ENCODE measurements at places on chromosomes 12 and 14.

DNA sequence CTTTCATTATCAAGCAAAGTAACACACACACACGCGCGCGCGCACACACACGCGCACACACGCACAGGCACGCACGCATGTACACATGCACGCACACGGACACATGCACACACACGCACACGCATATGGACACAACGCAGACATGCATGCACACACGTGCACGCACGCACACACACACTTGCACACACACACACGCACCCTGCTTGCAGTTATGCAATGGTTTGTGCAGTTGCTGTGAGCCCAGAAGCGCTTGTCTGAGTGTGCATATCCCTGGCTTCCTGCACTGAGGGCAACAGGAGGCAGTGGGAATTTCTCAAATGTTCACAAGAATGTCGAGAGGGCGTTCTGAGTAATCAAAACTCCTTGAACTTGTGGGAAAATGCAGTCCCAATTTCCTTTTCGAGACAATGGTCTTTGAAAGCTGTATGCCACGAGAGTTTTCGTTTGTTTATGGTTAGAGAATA is 41.6 kb downstream of the NFKBIA start:
- no peak for DNase-seq

- peak; percentile 60 for DNase-seq
These were observed 1.8 kb downstream of the SPSB2 start for GRCh38 chr12:6871052-6871957.

DNA sequence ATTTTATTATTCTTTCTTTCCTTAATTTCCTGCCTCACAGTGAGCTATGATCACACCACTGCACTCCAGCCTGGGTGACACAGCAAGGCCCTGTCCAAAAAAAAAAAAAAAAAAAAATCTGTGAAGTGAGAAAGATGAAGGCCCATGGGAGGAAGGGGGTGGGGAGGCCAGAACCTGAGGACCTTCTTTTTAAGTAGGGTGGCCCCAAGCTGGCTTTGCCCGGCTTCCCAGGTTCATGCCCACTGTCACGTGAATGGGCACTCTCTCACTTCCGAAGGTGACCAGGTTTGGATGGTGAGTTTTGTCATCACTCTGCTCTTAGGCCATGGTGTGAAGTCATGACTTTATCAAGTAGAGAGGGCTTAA is 82.3 kb downstream of the TNFAIP2 start:
- DNase-seq = no peak

DNA sequence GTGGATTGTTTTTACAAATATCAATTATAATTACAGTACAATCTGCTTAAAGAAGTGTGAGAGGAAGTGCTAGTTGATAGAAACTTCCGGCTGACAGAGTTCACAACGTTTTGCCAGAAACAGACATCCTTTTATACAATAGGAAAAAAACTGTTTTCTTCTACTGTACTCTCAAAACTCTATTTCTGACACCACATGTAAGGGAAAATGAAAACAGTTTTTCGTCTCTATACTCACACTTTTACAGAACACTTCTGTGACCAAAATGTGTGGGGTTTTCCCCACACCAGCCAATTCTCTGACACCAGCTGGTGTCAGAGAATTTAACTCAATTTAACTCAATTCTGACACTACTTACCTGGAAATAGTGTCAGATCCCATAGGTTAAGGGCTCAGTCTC is 24.2 kb upstream of the HIF1A start:
- no peak for DNase-seq

DNA sequence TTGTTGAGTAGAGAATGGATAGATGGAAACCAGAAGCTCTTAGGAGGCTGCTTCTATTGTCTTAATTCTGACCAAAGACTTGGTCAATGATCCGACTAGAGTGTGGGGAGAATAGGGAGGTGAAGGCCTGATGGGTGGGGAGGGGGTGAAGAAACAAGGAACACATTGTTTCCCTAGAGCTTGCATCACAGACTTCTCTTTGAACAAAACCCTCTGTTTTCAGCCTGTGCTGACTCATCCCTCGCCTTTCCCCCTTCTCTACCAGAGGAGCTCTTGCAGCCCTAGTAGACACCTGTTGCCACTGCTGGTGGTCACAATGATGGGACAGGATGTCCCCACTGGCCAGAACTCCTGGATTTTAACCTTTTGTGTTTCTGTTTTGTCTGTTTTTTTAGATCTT is 46.8 kb upstream of the CISTR start:
- DNase-seq = no peak

- DNase-seq = no peak
These were observed 414.5 kb downstream of the PCNX1 start for GRCh38 chr14:71321574-71322315.

DNA sequence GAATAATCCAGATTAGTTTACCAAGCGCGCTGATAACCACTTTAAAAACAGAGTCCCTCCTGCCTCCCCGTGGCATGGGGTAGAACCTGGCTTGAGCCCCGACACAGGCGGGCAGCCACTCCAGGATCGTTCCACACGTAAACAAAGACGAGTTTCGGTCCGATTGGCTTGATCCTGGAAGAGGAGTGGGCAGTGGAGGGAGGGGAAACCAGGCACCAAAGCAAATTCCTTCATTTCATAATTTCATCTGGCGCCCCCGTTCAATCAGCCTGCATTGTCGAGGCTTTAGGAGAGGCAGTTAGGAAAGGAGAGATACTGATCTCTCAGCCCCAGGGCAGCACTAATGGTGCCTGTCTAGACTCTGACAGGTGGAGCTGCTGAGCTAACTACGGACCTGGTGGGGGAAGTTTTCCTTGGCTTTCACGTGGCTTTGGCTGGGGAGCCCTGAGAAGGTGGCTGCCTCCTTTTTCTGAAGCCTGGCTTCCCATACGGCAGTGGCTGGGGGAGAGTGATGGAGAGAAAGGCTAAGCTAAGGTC is 751 bp upstream of the GPRC5A start:
- no peak for DNase-seq

- no peak for DNase-seq
These were observed at the start of gene RNASE1 for GRCh38 chr14:20802341-20803084. TSS of gene RNASE1 (minus strand) at chr14:20802844. CDS start at chr14:20802068, 776 bp downstream.

DNA sequence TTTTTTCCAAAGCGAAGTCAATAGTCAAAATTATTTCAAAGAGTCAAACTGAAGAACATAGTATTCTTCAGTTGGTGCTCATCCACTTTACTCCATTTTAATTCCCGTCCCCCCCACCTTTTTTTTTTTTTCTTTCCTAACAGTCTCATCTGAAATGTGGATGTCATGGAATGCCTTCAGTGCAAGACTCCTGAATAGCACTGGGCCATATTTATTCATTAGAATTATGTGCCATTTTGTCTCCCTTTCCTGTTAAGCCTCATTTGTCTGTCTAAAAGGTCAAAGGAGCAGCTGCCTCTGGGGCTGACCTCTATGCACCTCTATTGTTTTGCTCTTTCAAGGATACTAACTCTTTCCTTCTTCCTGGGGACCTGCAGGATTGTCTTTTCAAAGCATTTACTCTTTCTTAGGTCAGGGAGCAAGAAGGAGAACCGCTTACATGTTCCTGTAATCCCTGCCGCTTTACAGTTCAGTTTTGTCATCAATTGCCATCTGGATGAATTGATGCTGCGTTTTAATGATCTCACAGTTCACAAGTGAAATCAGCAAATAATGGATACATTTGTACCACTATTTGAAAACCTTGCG is 310.6 kb downstream of the NPAS3 start:
- DNase-seq = no peak

- DNase-seq = no peak
These were observed 7.8 kb downstream of the ACVRL1 start for GRCh38 chr12:51915003-51915625.
